ENCODE measurements at places on chromosomes 13 and 19. TPM values are rescaled to one million over a fixed set of nuclear protein-coding genes. Genes with fewer than 3 reads are reported as not detected.

The RASIP1 gene
- polyA plus RNA-seq, result 4.7 TPM

DNA sequence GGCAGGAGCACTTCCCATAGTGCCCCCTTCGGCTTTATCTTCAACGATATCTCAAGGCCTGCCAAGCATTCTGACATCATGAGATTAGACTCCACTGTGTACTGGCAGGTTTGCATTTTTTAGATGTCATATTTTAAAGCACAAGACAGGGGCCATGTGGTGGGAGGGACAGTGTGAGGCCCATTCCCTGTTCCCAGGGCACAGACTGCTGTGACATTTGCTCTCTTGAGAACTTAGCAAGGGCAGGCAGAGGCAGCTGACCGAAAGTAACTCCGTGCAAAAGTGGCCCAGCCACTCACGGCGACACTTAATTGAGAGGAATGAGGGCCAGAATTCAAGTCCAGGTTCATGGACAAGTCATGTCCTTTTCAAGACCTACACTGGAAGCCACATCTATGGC lies 201.8 kb downstream of the COL4A1 start:
- DNase-seq, result no peak

GRCh38 chr13:107211073-107211472 lies 643.1 kb upstream of the ARGLU1 start:
- peak; percentile 35 for DNase-seq

- no peak for DNase-seq
These were observed 2532.4 kb upstream of the PCDH20 start for GRCh38 chr13:63948045-63948444.

GRCh38 chr13:74674720-74675119 lies 540.5 kb upstream of the KLF12 start:
- DNase-seq, result no peak

The ZNF90 gene
- polyA plus RNA-seq, result 0.54 TPM

- no peak for DNase-seq
These were observed 53.0 kb downstream of the PEPD start for GRCh38 chr19:33468361-33469170.

- DNase-seq, result peak; percentile 40
These were observed 7.2 kb upstream of the ACER1 start for GRCh38 chr19:6340493-6341201.

- no peak for DNase-seq
These were observed 117.9 kb downstream of the CCNA1 start for GRCh38 chr13:36550177-36550576.

- DNase-seq, result no peak
These were observed 135.2 kb downstream of the SUCLA2 start for GRCh38 chr13:47865883-47866282.

GRCh38 chr13:108786456-108787200 lies 157.2 kb downstream of the MYO16 start:
- no peak for DNase-seq

- DNase-seq, result peak; percentile 64
These were observed 9.8 kb upstream of the SIGLEC12 start for GRCh38 chr19:51511353-51511752.

DNA sequence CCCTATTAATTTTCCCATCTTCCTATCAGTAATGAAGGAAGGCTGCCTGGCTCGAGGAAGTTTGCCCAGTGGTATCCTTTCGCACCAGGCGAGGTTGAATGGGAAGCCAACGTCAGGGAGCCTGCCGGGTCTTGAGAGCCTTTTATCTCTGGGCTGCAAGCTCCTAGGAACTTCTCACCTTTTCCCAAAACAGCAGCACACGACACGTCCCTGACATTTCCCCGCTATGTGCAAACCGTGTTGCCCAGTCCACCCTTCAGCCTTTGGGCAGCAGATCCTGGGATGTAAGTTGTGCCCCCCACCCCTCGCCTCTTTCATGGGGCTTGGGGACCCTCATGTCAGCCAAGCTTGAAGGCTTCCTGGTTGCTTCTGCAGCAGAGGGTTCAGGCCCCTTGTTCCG lies 179.1 kb downstream of the ZNF536 start:
- DNase-seq, result no peak

DNA sequence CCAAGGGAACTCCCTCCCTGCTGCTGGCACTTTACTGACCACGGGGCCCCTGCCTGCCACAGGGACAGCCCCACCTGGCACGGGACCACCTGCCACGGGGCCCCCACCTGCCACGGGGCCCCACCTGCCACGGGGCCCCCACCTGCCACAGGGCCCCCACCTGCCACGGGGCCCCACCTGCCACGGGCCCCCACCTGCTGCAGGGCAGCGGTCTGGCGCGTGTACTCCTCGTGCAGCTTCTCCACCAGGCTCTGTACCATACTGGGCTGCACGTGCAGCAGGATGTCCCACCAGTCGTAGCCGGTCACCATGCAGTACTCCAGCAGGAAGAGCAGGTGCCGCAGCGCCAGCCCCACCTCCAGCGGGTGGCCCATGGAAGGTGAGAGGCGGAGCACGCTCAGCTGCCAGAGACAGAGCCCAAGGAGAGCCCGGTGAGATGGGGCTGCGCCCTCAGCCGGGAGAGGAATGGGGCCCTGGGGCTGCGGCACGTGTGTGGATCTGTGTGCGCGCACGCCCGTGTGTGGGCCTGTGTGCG lies 16.1 kb downstream of the MED16 start:
- DNase-seq, result peak; percentile 7

The SPACA6 gene
- 27.0 TPM for polyA plus RNA-seq

DNA sequence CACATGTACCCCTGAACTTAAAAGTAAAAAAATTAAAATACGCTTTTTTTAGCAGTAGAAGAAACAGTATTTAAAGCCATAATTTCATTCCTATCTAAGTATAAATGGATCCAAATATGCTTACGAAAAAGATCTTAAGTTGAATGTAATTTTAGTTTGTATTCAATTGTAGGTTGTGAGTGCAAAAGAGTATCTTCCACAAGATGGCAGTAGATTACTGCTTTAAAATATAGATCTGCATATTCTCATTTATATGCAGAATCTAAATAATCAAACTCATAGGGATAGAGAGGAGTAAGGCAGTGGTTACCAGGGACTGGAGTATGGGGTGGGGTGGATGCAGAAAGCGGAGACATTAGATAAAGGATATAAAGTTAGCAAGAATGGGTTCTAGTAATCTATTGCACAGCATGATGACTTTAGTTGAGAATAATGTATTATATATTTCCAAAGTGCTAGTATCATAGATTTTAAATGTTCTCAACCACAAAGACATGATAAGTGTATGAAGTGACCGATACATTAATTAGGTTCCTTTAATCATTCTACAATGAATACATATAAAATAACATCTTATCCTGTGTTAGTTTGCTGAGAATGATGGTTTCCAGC lies 14.2 kb downstream of the OR7A17 start:
- DNase-seq, result peak; percentile 29

DNA sequence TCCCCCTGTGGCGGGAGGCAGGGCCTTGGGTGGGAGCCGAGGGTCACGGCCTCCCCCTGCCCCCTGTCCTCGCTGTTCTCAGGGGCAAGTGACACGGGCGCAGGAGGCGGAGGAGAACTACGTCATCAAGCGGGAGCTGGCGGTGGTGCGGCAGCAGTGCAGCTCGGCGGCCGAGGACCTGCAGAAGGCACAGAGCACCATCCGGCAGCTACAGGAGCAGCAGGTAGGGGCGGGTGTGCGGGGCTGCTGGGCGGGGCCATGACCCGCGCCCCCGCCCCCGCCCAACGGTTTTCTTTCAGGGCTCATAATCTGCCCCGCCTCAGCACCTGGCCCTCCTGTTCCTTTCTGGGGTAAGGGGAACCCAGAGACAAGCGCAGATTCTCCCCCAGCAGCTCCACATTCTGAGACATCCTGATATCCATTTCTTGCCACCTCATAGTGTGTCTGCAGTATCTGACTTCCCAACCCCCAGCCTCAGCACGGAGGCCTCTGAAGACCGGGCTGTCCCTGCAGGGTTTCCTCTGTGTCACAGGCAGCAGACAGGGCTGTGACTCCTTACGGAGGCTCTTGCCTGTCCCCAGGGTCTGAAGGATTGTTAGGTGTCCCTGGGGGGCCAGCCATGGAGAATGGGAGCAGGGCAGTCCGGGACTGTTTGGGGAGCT lies 15.9 kb downstream of the PRR36 start:
- peak; percentile 84 for DNase-seq

- DNase-seq, result no peak
These were observed 103.1 kb upstream of the MYO16 start for GRCh38 chr13:108526286-108526685.

DNA sequence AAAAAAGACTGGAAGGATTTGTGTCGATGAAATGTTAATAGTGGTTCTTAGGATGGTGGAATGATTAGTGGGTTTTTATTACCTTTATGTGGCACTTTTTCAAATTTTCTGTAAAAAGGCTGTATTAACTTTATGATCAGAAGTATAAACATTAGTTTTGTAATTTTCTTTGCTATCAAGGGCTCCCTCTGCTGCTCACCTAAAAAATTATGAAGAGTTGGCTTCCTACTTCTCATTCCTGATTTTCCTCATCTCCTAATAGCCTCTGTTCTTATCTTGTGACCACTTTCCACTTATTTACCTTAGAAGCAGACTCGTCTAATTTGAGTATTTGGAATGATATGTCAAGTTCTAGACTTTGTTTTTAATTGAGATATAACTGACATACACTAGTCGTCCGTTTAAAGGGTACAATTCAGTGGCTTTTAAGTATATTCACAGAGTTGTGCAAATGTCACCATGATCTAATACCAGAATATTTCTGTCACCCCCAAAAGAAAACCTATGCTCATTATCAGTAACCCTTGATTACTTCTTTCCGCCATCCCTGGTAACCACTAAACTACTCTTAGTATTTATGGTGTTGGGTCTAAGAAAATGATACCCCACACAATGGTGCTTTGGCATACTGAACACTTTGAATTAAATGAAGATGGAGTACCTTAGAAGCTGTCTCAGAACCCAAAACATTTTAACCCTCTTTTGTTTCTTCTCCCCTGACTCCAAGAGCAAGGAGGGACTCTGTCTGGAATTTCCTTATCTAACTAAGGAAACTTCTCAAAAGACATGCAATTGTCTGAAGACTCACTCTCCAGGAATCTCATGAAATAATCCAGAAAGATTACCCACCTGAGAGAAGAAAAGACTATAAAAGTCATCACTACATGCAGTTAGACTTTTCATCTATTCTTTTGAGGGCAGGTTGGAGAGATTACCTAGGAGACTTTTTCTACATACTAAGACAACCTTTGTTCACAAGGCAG lies 311.3 kb downstream of the DLEU7 start:
- no peak for DNase-seq

The GDF15 gene
- polyA plus RNA-seq, result 57.2 TPM

- DNase-seq, result no peak
These were observed 1160.9 kb upstream of the PCDH9 start for GRCh38 chr13:68390987-68391386.

The KIR2DL1 gene
- polyA plus RNA-seq, result not detected

The S1PR2 gene
- 1.9 TPM for polyA plus RNA-seq

DNA sequence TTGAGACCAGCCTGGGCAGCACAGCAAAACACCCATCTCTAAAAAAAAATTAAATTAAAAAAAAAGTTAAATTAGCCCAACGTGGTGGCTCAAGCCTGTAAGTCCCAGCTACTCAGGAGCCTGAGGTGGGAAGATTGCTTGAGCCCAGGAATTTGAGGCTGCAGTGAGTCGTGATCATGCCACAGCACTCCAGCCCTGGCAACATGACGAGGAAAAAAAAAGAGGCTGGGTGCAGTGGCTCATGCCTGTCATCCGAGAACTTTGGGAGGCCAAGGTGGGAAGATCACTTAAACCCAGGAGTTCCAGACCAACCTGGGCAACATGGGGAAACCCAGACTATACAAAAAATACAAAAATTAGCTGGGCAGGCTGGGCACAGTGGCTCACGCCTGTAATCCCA lies 2.2 kb upstream of the TMEM161A start:
- no peak for DNase-seq

DNA sequence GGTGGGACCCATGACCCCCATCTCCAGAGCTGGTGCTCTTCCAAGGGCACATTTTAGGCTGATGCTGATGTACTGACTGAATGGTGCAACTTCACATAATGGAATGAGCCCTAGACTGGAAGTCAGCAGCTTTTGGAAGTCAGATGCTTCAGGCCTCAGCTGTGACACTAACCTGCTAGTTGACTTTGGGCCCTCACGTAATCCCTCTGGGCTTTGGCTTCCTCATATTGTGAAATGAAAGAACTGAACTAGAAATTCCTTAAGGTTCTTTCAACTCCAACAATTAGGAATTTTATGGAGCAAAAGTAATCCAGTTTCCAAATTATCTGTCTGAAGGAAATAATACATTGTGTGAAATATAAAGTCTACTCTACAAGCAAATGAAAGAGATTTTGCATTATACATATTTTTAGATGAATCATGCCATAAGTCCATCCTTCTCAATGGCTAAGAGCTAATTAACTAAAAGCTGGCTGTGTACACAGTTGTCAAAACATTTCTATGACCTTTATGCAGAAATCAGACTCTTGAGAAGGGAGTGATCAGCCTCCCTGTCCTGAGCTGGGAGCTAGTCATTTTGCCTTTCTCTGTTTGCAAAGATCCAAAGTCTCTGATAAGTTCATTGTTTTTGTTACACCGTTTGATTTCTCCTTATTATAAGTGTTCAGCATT lies 204.2 kb downstream of the DCLK1 start:
- no peak for DNase-seq

The EDNRB gene
- not detected for polyA plus RNA-seq

DNA sequence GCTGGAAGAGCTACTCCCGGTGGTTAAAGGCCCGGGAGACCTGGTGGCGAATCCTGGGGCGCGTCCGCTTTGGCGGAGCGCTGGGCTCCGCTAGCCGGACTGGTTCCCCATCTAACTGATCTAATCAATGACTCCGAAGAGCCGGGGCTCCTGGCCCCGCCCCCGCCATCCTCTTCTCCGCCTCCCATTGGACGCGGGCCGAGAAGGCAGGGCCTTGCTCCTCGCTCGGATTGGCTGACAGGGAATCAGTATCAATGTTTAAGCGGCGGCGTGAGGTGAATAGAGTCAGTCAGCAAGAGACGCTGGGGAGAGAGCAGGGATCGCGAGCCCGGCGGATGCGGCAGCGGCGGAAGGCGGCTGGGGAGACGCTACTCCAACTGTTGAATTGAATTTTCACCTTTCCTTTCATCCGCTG lies 1.7 kb upstream of the PCDH17 start:
- DNase-seq, result peak; percentile 11

DNA sequence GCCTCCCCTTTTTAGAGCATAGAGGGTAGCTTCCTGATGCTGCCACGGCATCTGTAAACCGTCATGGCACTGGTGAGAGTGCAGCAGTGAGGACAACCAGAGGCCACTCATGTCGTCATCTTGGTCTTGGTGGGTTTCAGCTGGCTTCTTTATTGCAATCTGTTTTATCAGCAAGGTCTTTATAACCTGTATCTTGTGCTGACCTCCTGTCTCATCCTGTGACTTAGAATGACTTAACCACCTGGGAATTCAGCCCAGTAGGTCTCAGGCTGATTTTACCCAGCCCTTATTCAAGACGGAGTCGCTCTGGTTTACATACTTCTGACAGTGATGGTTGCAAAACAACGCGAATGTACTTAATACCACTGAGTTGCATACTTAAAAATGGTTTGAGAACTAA lies 14.4 kb upstream of the FBN3 start:
- DNase-seq, result no peak

- no peak for DNase-seq
These were observed 111.2 kb upstream of the CLDN10 start for GRCh38 chr13:95441326-95441725.

The BRCA2 gene
- 9.4 TPM for polyA plus RNA-seq

GRCh38 chr13:113753171-113753570 lies 5.9 kb upstream of the TMEM255B start:
- DNase-seq, result no peak

Measured in K562 (cell line).